SK-N-SH (cell line): ENCODE measurements at places on chromosomes 4 and X. TPM values are rescaled to one million over a fixed set of nuclear protein-coding genes. Genes with fewer than 3 reads are reported as not detected.

Gene CHIC2
- 24.1 and 26.8 TPM in 2 replicates for polyA plus RNA-seq

DNA sequence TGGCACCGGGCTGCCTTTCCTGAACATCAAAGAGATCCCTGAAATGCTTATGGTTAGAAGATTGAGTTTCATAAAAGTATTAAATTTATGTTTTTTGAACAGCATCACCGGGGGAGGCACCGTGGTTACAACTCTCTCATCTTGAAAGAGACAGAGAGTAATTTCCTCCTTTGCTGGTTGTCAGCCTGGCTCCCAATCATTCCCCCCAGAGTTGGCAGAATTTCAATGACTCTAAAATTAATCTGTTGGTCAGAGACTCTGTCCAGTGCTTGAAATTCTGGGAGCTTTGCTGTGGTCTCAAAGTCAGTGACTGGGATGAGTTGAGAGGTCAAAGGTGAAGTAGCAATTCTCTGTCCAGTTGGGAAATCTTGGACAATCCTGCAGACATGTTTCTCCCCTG is 135.9 kb downstream of the RAB28 start:
- no peak for DNase-seq

Gene CLIC2
- 0.03 and 0.16 TPM in 2 replicates for polyA plus RNA-seq

Gene REPS2
- 0.62 and 0.73 TPM in 2 replicates for polyA plus RNA-seq

- no peak for DNase-seq
These were observed 9.3 kb upstream of the TBC1D14 start for GRCh38 chr4:6900181-6900812.

DNA sequence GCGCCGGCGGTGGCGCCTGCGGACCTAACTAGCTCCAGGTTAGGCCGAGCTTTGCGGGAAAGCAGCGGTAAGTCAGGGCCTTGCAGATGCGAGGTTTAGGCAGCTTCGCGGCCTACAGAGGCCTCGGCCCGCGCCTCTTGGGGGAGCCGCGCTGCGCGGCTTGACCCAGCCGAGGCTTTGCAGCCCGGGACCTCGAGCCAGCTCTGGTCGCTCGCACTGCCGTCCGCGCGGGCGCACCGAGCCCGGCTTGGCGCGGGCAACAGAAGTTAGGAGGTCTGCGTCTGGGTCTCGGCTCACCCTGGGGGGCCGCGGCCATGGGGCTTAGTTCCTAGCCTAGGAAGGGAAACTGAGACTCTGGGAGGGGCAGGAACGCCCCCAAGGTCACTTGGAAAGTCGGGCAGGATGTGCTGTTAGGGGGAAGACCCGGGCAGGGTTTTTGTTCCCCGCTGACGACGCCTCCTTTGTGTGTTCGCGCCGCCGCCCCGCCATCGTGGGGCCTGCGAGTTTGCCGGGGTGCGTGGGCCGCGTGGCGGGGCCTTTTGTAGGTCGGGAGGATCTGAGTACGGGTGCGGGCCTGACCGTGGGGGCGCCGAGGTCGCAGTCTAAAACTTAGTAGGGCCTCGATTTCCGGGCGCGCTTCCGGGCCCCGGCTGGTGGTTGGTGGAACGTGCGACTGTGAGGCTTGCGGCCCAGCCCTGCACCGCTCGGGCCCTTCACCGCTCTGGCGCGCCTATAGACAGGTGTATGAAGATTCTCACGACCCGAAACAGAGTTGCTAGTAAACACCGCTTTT is 482 bp downstream of the RNF4 start:
- DNase-seq, result peak; percentile 72

Gene CHRDL1
- polyA plus RNA-seq, result 0.64 and 0.94 TPM in 2 replicates

Gene GLRA3
- polyA plus RNA-seq, result not detected in 2 replicates

Gene AKAP4
- not detected in 2 replicates for polyA plus RNA-seq

DNA sequence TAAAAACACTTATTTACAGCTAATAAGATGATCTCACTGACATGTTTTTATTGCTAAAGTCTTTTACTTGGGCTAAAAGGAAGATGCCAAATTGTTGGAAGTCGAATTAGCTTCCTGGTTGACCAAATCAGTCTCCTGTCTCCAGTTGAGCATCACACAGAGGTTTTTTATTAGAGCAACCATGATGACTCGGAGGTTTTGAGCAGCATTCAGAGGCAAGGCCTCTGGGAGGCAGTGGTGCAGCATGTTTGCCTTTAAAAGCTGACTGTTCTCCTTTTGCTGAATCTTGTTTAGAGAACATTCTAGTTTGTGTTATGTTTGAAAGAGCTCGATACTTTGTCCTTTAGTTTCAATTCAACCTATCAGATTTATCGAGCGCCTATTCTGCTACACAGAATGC is 2.1 kb downstream of the UCHL1 start:
- DNase-seq, result peak; percentile 54

DNA sequence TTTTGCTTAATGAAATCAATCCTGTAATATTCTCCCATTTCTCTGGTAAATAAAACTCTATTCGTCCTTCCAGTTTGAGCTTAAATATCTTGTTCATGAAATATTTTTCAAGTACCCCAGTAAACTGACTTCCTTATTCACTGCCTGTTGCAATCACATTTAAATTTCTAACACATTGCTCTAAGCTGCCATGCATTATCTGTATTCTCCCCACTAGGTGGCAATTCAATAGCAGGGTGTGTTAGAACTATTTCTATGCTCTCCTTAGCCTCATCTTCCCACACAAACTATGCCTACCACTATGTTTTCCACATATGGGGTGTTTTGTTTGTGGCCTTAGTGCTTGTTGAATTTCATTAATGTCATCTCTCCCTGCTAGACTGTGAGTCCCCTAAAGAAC is 377.1 kb upstream of the HS3ST1 start:
- DNase-seq, result no peak

DNA sequence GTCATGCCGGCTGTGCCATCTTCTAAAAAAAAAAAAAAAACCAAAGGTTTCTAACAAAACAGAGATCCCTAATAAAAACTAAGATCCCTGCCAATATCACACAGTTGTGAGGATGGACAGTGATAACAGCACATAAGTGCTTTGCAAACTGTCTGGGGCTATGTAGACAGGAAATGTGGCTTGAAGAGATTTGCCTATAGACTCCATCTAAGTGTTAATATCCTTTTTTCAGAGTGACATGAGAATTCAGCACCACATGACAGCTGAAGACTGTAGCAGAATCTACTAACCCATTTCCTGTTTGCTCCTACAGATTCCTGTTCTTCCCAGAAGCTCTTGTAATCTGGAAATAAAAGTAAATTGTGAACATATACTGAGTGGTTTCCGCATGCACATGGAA is 215.4 kb downstream of the KDR start:
- no peak for DNase-seq
